ENCODE measurements at places on chromosomes 6 and 20.

DNA sequence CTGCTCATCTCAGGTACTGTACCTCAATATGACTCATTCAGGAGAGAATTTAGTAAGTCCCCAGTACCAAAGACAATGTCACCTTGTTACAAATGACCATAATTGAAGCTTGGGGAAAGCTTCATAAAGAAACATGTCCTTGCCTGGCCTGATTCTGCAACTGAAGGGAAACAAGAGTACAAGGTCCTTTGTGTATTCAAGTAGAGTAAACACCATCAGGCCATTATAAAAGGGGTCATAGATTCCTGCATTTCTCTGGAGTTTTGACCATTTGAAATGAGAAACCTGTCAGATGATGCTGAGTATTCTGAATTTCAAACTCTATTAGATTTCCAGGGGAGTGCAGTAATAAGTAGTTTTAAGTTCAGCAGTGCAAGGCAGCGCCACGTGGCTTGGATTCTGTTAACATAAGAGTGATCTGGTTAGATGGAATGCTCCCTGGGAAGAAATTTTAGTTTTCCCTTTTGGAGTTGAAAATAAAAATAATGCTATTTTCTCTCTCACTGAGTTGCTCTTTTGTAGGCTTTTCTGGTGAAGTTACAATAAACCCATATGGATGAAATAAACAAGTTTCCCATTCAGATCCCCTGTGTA lies 1054.3 kb downstream of the EPHA7 start:
- DNase-seq, result no peak

DNA sequence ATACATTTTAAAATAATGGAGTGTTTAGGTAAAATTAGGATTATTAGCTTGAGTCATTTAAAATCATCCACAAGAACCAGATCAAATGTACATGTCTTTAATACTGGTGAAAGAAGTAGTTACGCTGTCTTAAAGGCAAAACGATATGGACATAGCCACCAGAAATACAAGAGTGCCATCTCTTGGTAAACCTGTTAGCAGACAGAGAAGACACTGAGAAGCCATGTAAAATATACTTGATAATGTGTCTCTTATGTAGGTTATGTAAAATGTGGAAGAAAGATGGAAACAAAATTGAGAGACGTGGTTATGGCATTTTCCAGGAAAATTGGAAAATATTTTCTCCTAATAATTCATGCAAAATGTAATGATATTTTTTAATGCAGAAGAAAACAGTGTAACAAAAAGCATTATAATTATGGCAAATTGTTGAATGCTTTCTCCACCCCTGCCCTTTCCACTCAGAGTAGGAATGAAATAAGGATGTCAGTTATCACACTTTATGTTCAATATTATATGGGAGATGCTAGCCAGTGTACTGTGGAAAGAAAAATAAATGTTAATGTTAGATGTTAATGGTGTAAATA lies 12.2 kb upstream of the SLC17A2 start:
- no peak for DNase-seq

DNA sequence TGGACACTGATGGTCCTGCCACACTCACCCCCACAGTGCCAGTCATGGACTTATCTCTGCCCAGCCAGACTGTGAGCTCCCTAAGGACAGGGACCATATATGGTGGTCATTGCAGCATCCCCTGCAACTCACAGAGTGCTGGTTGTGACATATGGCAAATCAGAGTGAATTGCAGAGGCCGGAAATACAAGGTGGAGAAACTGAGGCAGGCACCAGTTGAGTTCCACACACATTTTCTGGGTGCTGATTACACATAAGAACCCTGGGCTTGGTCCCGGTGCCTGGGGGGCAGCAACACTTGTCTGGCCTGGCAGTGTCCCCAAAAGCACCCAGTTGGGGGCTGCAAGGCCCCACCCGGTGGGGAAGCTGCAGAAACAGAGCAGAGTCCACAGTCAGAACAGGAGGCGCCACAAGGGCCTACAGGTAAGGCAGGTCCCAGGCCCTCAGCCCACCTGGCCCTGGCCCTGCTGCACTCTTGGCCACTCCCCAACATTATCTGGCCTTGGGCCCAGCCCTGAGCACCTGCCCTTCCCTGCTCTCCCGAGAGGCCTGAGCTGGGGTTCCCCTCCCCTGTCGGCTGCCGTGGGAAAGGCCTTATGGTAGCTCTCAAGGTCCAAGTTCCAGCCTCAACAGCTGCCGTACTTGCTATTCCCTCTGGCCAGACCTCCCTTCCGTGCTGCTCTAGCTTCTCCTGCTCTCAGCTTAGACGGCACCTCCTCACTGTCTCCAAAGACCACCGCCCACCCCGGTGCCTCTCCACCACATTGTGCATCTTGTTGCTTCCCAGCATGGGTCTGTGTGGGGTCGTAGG lies 140.8 kb upstream of the PTPN1 start:
- DNase-seq, result no peak

- DNase-seq, result no peak
Measured at GRCh38 chr20:38435555-38435939, 419 bp upstream of the SNHG17 start.

- DNase-seq, result no peak
Measured at GRCh38 chr6:155388591-155388990, 67.0 kb downstream of the NOX3 start.

DNA sequence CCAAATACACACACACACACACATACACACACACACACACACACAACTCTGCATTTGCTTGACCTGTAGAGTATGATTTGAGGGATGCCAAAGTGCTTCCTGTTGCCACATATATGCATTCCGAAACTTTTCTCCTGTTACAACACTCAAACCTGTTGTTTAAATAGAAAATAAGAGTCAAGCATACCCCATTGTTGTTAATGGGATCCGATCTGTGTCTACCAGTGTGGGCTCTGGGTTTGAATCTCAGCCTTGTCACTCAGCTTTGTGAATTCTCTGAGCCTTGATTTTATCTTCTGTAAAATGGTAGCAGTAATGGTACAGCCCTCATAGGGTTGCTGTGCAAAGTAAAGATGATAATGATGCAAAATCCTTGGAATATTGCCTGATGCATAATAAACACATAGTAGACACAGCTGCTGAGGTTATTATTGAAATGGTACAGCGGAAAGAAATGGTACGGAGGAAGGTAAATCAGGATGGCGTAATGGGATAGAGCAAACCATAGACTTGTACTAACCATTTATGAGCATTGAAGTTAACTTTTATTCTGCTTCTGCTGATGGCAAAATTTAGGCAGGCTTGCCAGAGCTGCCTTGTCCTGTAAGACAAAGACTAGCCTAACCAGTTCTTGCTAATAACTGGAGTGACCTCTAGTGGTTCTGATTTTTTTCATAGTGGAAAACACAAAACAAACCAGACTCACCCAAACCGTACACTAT lies 113.5 kb upstream of the PHACTR1 start:
- DNase-seq, result no peak

- no peak for DNase-seq
Measured at GRCh38 chr20:38225900-38226263, 34.7 kb downstream of the KIAA1755 start.
